Activated T-cell treated with anti-CD3 and anti-CD28 coated beads, Interleukin-2, amount 50 U/mL, for 4 hours (primary cell): ENCODE measurements at places on chromosomes 2 and 18. TPM values are rescaled to one million over a fixed set of nuclear protein-coding genes. Genes with fewer than 3 reads are reported as not detected.

DNA sequence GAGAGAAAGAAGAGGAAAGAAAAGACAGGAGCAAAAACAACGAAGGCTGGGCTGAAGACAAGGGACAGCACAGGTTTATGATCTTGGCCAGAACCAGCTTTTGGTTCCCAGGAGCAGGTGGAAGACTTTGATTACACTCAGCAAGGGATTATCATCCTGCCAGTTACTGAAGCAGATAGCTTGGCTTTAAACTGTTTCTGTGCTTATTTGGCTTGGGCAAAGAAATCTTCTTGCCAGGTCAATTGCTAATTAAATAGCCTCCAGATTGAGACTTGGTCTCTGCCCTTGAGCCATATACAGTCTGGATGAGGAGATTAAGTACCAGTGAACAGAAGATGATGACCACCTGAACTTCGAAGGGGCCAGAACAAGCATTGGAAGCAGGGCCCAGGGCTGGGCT is 22.3 kb upstream of the GRP start:
- no peak for DNase-seq

COBLL1 gene
- total RNA-seq, result 1.3 TPM

GRCh38 chr2:120845277-120845676 is 109.6 kb downstream of the GLI2 start:
- DNase-seq, result no peak

SLC40A1 gene
- total RNA-seq, result 4.6 TPM

DNA sequence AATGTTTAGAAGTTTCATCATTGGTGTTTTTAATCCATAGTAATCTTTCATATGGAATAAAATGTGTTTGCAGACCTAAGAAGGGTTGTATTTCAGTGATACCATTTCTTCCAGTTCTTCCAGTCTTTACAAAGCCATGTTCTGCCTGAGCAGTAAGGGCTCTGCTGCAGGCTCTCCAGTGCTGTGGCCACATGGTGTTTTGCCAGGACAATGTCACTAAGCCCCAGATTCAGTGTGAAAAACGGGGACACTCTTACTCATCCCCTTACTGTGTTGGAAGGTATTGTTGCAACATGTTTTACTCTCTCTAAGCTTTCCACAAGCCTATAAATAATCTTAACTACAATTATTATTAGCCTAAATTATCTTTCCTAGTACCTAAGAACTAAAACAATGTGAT is 481.4 kb upstream of the CDH7 start:
- DNase-seq, result no peak
